ENCODE measurements at places on chromosomes 1 and 21.

DNA sequence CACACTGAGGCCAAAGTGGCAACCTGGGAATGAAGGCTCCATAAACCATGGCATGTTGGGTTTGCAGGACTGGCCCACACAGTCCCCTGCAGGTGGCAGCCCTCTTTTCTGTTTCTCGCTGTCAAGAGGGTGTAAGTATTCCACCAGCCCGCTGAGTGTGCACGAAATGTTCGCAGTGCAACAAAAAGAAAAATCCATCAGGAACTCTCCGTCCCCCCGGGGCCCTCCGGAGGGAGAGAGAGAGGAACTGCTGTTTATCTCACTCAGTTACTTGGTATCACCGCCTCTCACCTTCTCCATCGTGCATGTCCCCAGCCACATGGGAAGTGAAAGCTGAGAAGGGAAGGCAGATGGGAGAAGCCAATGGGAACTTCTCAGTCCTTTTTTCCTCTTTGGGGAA lies 38.3 kb downstream of the NCF2 start:
- DNase-seq: no peak

GRCh38 chr1:226584164-226584563 lies 35.6 kb downstream of the STUM start:
- DNase-seq: no peak

DNA sequence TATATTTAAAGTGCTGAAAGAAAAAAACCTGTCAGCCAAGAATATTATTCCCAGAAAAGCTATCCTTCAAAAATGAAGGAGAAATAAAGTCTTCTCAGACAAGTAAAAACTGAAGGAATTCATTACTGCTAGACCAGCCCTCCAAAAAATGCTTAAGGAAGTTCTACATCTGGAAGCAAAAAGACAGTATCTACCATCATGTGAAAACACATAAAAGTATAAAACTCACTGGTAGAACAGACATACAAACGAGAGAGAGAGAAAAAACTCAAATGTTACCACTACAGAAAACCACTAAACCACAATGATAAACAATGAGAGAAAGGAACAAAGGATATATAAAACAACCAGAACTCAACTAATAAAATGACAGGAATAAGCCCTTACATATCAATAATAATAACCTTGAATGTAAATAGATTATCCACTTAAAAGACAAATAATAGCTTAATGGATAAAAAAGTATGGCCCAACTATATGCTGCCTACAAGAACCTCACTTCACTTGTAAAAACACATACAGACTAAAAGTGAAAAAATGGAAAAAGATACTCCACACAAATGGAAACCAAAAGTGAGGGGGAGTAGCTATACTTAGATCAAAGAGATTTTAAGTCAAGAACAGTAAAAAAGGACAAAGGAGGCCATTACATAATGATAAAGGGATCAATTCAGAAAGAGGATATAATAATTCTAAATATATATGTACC lies 22.0 kb downstream of the NSL1 start:
- no peak for DNase-seq

GRCh38 chr1:164702216-164702615 lies 143.2 kb downstream of the PBX1 start:
- DNase-seq: no peak

- no peak for DNase-seq
Observed at GRCh38 chr1:56531624-56532349, 47.6 kb downstream of the PLPP3 start.

- no peak for DNase-seq
Observed at GRCh38 chr1:38498686-38499085, 360.9 kb downstream of the RRAGC start.

- no peak for DNase-seq
Observed at GRCh38 chr1:9717193-9718005, 65.9 kb downstream of the PIK3CD start.

DNA sequence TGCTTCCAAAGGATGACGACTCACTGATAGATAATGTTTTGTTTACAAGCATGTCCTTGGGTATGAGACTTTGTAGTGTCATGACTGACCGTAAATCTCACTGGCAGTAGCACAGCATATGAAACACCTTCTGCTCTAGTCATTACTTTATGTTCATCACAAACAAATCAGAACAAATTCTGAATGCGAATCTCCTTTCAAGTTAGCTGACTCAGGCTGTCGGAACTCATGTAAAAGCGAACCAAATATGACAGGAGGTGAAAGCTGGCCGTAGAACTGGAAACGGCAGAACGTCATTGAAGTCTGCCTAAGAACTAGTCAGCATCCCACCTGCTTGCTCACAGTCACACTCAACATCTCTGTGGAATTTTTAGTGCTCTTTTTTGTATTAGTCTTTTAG lies 143.9 kb downstream of the RGS7 start:
- no peak for DNase-seq

DNA sequence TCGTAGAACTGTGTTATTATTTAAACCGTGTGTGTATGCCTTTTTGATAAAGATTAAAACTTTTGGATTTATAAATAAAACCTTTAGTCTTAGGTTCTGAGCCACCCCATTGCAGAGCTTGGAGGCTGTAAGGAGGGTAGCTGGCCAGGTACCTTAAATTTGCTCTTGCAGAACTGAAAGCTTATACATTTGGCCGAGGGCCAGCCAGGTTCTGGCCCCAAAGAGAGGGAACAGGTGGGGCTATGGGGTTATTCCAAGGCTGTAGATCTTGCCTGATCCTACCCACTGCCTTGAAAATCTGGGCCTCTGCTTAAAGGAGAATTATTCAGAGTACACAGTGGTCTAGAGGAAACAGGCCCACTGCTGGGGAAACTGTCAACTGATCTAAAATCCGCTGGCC lies 59.6 kb downstream of the CAMK2N1 start:
- DNase-seq: no peak

DNA sequence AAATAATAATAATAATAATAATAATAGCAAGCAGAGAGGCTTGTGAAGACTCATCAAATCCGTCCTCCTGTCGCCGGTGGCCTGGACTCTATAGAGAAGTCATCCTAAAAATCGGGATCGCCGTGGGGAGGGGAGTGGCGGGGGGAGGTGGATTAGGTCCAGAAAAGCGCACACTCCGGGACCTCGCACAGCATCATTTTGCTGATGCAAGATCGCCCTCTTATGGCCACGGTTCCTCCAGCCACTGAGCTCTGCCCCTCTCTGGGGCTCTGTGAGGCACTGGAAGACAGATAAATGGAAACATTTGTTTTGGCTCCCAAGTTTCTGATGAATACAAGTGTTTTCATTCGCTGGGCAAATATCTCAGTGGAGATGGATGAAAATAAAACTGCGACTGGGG lies 612.0 kb downstream of the MATN1 start:
- DNase-seq: no peak

- peak; percentile 0 for DNase-seq
Observed at GRCh38 chr1:190320952-190321351, 156.7 kb downstream of the BRINP3 start.

- no peak for DNase-seq
Observed at GRCh38 chr21:14594967-14595366, 48.9 kb upstream of the SAMSN1 start.

GRCh38 chr1:200468264-200469001 lies 58.6 kb upstream of the ZNF281 start:
- DNase-seq: no peak

GRCh38 chr1:162040001-162040400 lies 16.3 kb upstream of the OLFML2B start:
- no peak for DNase-seq

DNA sequence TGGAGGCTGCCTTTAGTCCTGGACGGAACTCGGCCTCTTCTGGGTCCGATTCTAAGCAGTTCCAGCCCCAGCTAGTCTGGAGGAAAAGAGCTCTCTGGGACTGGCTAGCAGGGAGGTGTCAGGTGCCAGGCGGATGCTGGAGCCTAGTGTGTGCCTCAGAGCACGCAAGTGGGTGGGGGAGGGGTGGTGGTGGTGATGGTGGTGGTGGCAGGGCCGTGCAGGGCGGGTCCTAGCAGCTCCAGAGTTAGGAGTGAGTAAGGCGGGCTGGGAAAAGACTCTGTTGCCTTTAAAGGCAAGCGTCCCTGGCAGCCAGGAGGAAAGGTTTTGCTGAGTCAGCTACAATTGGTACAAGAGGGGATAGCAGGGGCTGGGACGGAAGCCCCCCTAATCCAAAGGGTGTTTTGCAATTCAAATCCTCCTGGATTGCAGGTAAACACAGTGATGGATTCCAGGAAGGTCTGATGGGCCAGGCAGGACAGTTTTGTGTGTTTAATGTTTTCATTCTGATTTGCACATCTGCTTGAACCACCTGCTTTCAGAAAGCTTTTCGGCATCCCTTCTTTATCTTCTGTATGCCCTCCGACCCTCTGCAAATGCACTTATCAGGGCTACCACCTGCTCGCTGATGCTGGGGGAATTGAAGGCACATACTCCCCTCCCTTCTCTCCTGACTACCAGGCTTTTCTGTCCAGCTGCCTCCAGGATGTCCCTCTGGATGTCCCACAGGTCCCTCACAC lies 4.1 kb upstream of the SLC2A1 start:
- no peak for DNase-seq

- DNase-seq: no peak
Observed at GRCh38 chr1:215878128-215878527, 311.0 kb downstream of the KCTD3 start.

- DNase-seq: no peak
Observed at GRCh38 chr1:151978922-151979321, 14.7 kb downstream of the S100A10 start.

- DNase-seq: no peak
Observed at GRCh38 chr21:31735511-31735992, 3.6 kb upstream of the SCAF4 start.

DNA sequence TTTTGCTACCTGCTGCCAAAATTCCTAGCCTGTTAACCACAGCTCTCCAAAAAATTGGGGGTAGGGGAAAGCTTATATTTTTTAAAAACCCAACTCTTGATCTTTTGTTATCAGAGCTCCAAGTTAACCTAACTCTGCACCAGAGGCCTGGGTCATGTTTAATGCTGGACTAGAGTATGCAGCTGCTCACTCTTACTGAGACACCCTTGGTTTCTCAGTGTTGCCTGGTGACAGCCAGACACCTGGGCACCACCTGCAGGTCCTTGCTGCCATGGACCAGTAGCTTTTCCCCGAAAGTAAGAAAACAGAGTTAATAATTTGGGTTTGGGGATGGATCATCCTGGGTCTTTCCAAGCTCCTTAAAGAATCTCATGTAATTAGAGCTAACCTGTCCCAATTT lies 30.1 kb downstream of the KCNJ6 start:
- DNase-seq: no peak
